ENCODE measurements at places on chromosomes 5 and 9.

GRCh38 chr9:121749614-121750013 is 98.2 kb downstream of the DAB2IP start:
- no peak for DNase-seq

DNA sequence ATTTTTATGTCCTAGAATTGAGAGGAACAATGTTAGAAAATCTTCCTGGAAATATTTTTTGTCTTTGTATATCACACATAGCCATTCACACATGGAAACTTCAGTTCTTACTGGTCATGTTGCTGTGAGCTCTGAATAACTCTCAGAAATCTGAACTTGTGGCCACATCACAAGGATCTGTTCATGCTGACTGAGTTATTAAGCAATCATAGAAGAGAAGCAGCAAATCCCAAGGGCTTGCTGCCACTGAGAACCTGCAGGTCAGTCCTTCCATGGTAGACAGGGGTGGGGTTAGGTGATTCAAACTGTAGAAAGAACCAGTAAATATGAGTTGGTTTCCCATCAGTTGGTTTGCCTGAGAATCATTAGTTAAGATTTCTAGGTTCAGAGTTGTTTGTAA is 27.6 kb downstream of the SGCD start:
- DNase-seq = no peak

GRCh38 chr9:95282332-95282731 is 35.2 kb downstream of the FANCC start:
- DNase-seq = no peak

DNA sequence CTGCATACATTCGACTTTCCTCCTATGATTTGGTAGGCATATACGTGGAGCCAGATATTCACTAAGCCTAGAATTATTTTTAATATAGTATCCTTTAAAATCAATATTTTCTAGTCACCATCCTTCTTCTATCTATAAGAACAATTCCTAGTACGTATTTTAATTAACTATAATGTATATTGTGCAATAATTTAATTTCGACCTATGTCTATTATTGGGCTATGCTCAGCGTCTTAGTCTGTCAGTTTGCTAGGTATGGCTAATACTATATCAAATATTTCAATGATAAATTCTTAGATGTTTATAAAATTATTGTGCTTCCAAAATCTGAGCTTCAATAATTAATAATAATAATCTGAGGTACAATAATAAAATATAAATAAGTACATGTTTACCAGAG is 705.3 kb downstream of the PRELID2 start:
- DNase-seq = no peak

GRCh38 chr9:34385561-34386230 is 9.0 kb upstream of the MYORG start:
- DNase-seq = no peak

GRCh38 chr5:167886196-167886595 is 405.2 kb upstream of the WWC1 start:
- no peak for DNase-seq

GRCh38 chr9:137899551-137900360 is 22.2 kb downstream of the CACNA1B start:
- DNase-seq = no peak

- DNase-seq = no peak
Measured at GRCh38 chr5:150022681-150023080, 22.1 kb downstream of the HMGXB3 start.

DNA sequence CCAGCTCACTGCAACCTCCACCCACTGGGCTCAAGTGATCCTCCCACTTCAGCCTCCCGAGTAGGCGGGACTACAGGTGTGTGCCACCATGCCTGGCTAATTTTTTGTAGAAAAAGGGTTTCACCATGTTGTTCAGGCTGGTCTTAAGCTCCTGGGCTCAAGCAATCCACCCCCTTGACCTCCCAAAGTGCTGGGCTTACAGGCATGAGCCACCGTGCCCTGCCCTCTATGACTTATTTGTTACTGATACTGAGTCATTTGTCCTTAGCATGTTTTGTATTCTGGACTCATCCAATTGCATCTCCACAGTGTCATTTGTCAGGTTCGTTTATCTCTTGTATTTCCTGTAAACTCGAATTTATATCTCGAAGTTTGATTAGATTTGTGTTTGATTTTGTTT is 2.7 kb upstream of the ITK start:
- no peak for DNase-seq

DNA sequence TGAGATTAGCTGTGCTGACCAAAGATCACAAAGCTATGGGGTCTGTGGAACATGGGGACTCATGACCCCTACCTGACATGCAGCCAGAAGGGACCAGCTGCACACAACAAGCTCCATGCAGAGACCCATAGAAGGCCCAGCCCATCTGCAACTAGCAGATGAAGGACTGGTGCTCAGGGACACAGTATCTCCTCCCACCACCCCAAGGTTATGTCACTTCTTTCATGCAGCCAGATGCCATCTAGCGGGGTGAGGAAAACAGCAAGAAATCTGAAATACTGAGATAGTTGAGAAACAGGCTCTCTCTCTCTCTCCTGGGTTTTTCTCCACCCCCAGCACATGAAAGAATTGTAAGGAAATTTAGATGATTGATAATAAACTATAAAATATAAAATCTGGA is 161.3 kb upstream of the DAPK1 start:
- DNase-seq = no peak

DNA sequence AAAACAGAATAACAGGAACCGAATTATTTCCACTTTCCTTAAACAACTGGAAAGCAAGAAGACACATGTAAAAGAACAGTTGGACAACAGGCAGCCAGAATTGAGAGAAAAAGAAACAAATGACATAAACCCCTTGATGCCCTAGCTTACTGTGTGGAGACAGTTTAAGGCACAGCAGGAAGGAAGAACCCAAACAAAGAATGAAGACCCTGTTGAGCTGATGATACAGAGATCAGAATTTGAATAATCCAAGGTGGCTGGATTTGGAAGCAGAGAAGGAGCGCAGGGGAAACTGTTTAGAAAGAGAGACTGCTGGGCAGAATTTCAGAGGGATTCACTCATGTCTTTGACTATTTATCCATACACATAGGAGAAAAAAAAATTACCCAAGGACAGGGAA is 316.3 kb upstream of the POU5F2 start:
- no peak for DNase-seq

GRCh38 chr5:112201141-112201540 is 217.9 kb downstream of the EPB41L4A start:
- no peak for DNase-seq

- DNase-seq = peak; percentile 31
Measured at GRCh38 chr5:41509399-41510175, 814 bp downstream of the PLCXD3 start.

- DNase-seq = no peak
Measured at GRCh38 chr5:177526791-177527190, 10.0 kb upstream of the DDX41 start.

DNA sequence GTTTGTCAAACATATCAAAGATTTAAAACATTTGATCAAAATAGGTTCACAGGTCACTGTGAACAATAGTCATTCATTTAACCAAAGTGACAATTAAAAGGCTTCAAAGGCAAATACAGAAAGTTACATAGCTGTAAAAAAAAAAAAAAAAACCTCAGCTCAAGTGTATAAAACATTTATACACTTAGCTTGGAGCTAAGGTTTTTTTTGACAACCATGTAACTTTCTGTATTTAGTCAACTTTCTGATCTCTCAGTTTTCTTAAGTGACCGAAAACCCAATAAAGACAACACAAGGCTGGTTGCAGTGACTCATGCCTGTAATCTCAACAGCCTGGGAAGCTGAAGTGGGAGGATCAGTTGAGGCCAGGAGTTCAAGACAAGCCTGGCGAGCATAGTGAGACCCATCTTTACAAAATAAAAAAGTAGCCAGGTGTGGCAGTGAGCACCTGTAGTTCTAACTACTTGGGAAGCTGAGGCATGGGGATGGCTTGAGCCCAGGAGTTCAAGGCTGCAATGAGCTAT is 16.4 kb upstream of the UBTD2 start:
- no peak for DNase-seq

- DNase-seq = no peak
Measured at GRCh38 chr5:38479315-38479904, 77.0 kb downstream of the LIFR start.

DNA sequence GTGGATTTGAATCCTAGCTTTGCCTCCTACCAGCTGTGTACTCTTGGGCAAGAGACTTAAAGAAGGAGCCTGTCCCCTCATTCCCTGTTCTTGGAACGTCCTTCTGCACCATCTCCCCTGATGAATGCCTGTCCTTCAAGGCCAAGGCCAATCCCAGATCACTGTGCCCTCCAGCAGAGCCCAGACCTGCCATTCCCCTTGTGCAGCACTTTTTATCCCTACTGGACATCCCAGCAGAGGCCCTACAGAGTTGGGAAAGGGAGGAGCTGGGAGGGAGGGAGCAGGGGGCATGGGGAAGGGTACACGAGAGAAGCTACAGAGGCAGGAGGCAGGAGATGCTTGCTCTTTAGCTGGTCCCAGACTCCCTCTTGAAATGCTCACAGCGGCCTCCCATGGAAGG is 223.9 kb downstream of the PBX3 start:
- DNase-seq = no peak

GRCh38 chr5:178667101-178667500 is 40.3 kb upstream of the CLK4 start:
- DNase-seq = no peak
